ENCODE measurements at places on chromosomes 5 and 9. TPM values are rescaled to one million over a fixed set of nuclear protein-coding genes. Genes with fewer than 3 reads are reported as not detected.

DNA sequence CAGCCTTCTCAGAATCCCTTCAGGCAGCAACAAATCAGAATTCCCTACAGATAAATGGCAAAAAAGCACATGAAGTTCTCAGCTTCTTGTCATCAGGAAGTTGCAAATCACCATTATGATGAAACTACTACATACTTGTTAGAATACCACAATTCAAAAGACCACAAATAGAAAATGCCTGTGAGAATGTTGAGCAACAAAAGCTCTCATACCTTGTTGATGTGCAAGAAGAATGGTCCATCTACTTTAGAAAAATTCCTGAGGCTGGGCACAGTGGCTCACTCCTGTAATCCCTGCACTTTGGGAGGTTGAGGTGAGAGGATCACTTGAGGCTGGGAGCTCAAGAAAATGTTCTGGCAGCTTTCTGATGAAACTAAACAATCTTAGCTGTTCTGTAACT, 278.1 kb downstream of the ICE1 start:
- DNase-seq = no peak

DNA sequence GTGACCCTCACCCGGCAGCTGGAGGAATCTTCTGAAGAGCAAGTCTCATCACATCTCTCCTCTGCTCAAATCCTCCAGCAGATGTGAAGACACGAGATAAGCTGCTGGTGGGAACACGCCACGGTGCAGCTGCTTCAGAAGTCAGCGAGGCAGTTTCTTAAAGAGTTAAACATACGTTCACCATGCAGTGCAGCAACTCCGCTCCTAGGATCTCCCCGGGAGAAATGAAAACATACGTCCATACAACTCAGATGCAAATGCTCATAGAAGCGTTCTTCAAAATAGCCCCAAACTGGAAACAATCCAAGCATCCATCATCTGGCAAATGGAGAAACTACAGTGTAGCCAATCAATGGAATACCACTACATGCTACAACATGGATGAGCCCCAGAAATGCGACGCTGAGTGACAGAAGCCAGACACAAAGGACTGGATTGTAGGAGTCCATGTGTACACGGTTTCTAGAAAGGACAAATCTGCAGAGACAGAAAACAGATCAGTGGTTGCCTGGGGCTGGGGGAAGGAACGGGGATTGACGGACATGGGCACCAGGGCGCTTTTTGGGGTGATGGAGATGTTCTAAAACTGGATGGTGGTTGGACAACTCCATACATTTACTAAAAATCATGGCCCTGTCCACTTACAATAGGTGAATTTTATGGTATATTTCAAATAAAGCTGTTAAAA, 150.6 kb downstream of the COL23A1 start:
- no peak for DNase-seq

GRCh38 chr5:76801159-76801802, 17.5 kb upstream of the F2RL1 start:
- no peak for DNase-seq

- DNase-seq = no peak
These were observed 45.2 kb upstream of the HMCN2 start for GRCh38 chr9:130220352-130220751.

GRCh38 chr9:103977163-103977562, 116.9 kb upstream of the SMC2 start:
- DNase-seq = no peak

- DNase-seq = no peak
These were observed 219.8 kb downstream of the ACTL7B start for GRCh38 chr9:108636013-108636412.

DNA sequence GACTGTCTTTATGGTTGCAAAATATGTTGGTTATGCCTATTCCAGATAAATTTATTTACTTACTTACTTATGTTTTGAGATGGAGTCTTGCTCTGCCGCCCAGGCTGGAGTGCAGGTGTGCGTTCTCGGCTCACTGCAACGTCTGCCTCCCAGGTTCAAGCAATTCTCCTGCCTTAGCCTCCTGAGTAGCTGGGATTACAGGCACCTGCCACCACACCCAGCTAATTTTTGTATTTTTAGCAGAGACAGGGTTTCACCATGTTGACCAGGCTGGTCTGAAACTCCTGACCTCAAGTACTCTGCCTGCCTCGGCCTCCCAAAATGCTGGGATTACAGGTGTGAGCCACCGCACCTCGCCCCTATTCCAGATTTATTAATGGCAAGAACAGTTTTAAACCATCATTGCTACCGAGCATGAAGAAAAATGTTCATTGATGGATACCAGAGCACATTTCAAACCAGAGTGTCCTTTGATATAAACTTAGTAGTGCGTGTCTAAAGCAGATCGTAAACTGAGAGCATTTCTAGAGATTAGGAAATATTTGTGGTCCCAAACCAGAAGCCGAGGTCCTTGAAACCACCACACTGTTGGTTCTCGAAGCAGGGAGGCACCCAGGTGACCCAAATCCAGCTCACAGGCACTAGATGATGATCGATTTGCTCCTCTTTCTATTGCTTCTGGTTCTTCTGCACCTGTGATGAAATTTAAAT, 85.2 kb downstream of the GRAMD2B start:
- no peak for DNase-seq

DNA sequence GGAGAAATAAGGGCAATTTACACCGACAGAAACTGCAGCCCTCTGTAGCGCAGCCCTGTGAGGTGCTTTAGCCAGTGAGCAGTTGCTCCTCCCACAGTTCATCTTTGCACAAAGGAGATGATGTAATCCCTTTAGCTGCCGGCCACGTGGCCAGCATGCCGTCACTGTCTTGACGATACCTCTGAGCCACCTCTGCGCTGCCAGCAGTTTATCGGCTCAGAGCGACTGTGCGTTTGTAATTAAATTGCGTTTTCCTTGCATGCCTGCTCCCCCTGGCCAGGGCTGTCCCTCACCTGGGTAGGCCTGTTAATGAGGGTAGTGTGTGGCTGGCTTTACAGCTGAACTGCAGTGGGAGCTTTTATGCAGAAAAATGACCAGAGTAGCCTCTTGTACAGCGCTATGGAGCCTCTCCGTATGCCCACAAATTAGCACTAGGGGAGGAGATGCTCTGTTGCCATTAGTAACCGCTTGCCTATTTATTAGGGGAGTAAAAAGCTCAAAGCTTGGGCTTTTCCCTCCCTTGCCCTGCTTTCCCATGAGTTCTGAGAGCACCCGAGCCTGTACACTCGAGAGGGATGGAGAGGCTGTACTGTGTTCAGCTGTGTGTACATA, 107.0 kb downstream of the TRIO start:
- no peak for DNase-seq

- no peak for DNase-seq
These were observed 91.0 kb downstream of the OLFM1 start for GRCh38 chr9:135178498-135178897.

GRCh38 chr9:36550135-36550534, 22.6 kb upstream of the MELK start:
- no peak for DNase-seq

DNA sequence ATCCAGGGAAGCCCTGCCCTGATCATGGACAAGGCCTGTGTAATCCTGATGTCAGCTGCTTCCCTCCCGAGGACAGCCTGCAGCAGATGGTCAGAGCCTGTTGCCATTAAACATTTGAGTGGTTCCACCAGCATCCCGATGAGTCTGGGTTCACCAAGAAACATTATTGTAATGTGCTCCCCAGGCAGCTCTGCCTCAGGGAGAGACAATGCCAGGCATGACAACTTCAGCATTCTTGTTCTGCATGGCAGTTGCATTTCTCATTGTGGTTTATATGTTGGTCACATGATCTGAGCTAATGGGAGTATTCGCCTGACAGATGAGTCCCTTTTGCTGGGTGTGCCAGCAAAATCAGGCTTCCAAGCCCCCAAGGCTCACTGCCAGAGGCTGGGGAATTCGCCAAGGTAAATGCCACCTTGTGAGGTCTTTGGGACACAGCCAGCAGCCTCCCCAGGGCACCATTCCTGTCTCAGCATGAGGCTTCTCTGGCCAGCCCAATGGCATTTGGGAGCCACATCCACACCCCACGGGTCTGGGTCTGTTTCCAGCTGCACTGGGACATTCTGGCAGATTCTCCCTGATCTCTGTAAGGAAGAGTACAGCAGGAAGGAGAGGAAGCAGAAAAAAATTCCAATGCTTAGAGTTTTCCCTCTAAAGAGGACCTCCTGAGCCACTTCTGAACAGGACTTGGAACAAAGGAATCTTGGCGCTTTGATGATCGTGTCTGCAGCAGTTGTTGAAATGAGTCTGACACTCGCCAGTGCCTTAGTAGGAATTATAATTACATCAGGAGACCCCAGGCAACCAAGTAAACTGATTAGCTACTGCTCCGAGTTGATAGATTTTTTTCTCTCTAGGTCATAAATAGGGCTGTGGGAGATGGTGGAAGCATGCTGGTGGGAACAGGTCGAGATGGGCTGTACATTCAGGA, 18.7 kb downstream of the KCNIP1 start:
- DNase-seq = no peak

- no peak for DNase-seq
These were observed 140.0 kb upstream of the RAD23B start for GRCh38 chr9:107142896-107143603.

DNA sequence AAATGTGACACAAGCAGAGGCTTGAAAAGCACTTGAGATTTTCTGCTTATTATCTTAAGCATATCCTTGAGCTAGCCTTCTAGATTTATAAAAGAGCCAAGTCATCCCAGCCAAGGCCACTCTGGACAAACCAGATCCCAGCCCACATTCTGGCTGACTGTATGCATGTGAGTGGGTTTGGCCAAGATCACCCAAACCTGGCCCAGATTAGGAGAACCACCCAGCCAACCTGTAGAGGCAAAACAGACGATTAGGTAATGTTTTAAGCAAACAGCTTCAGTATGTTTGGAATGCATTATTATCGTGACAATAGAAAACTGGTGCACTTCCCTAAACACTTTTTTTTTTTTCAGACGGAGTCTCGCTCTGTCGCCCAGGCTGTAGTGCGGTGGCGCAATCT, 151.9 kb downstream of the SPATA31D1 start:
- DNase-seq = no peak

DNA sequence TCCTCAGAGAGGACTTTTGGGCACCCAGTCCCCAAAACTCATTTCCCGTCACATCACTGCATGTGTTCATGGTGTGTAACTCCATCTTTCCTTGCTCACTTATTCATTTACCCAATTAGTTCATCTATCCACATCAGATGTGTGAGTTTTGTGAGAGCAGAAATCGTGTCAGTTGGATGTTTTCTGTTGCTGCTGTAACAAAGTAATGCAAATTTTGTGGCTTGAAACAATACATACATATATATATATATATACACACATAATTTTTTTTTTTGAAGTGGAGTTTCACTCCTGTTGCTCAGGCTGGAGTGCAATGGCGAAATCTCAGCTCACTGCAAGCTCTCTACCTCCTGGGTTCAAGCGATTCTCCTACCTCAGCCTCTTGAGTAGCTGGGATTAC, 70.5 kb upstream of the BOD1 start:
- DNase-seq = no peak

GRCh38 chr9:13607481-13608441, 328.3 kb upstream of the MPDZ start:
- no peak for DNase-seq

- no peak for DNase-seq
These were observed 42.2 kb upstream of the UGT3A2 start for GRCh38 chr5:36108758-36109460.

GRCh38 chr9:28234133-28234893, 661.0 kb upstream of the C9orf72 start:
- DNase-seq = no peak

DNA sequence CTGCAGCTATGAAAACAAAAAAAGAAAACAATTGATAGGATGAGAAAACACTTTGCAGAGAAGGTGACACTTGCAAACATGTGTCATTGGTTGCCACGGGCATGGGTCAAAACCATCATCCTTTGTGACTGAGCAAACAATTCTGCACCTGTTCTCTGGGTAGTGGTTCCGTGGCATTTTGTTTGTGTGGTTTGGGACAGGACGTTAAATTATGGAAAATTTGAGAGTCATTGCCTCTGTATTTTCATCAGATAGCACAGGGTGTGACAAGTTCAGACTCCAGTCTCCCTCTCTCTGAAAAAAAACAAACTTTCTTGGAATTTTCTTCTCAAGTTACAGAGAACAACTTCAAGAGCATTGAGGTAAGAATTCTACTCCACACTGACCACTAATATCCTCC, 113.4 kb upstream of the HMHB1 start:
- peak; percentile 27 for DNase-seq

DNA sequence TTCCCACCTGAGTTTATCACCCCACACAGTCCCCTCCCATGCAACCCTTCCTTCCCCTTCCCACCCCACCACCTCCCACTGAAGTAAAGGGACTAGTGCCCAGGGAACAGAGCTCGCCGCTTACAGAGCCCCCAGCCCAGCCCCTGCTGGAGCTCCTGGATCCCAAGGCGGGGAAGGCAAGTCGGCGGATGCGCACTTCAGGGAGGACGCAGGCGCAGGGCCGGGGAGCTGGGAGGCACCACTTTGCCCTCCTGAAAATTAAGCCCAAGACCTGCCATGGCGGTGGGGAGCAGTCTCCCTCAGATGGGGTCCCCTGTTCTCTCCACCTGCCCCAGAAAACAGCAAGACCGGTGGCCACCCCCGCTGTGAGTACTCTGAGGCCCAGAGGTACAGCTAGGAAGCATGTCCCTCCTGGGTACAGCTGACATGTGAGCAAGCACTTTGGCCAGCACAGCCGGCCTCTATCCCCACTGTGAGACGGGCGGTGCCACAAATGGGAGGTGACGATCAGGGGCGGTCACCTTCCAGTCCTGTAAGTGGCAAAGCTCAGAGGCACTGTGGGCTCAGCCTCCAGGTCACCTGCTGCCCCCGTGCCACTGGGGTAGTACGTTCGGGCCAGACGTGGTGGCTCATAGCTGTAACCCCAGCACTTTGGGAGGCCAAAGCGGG, 45.9 kb downstream of the COL23A1 start:
- no peak for DNase-seq

DNA sequence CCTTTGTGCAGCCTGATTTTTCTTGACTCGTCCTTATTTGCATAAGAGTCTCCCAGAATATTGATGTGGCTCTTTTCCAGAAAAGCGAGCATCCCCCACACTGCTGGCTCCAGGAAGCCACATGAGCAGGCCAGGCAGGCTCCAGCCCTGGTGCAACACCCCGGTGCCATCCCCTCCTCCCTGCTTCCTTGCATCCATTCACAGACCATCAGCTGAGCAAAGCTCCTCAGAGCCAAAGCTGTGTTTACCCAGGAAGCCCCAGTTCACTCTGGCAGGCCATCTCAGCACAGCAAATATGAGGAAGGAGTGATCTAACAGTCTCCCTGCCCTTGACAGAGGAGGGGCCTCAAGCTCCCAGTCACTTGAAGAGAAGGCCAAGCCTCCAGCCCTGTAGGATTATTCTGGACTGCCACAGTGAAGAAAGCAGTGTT, 34.4 kb downstream of the INSYN2B start:
- DNase-seq = no peak

DND1 gene
- 2.5 TPM for total RNA-seq

ANKRD31 gene
- 0.33 TPM for total RNA-seq

CNTLN gene
- 0.36 TPM for total RNA-seq

TSPAN17 gene
- total RNA-seq = 25.2 TPM

Measured in activated CD4-positive, alpha-beta memory T cell treated with anti-CD3 and anti-CD28 coated beads for 36 hours (primary cell).